ENCODE measurements at places on chromosomes 3 and 15. TPM values are rescaled to one million over a fixed set of nuclear protein-coding genes. Genes with fewer than 3 reads are reported as not detected.

DNA sequence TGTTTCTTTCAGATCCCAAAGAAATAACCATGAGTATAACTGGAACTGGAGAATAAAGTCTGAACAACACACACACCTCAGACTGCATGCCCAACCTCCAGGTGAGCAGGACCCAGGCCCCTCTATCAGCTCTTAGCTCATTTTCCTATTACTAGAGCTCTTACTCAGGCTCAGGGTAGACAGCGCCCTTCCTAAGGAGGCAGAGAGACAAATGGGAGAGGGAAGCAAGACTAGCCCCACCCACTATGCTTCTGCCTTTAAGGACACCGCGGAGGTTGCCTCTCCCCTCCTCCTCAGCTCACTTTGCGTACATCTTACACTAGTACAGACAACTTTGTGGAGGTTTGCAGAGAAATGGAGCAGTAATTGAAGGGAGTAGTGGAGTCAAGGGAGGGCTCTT is 44.0 kb upstream of the GLCE start:
- DNase-seq = no peak

GRCh38 chr3:186268616-186269448 is 93.2 kb downstream of the DGKG start:
- DNase-seq = no peak

Gene PPCDC
- 15.4 TPM for total RNA-seq

- DNase-seq = no peak
Measured at GRCh38 chr3:23668430-23668904, 137.3 kb upstream of the UBE2E1 start.

DNA sequence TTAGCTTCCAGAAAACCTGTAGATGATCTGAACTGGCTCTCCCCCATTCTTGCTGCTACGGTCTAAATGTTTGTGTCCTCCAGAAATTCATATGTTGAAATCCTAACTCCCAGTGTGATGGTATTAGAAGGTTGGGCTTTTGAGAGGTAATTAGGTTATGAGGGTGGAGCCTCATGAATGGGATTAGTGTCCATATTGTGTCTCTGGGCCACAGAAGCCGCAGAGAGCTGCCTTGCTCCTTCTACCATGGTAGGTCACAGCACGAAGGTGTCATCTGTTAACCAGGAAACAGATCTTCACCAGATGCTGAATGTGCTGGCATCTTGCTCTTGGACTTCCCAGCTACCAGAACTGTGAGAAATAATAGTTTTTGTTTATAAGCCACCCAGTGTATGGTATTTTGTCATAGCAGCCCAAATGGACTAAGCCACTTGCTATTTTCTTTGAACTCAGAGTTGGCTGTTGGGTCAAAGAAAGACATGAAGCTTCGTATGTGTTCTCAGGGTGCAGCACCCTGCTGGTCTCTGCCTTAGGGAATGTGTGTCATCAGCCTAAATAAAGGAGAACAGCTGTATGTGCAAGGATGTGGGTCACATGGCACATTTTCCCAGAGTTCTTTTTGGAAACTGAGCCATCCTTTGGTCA is 317.5 kb upstream of the SLCO3A1 start:
- DNase-seq = no peak

Gene UBAP1L
- 5.2 TPM for total RNA-seq

GRCh38 chr3:171802590-171802956 is 7.7 kb downstream of the PLD1 start:
- DNase-seq = no peak

GRCh38 chr3:178538056-178538455 is 1.8 kb downstream of the KCNMB2 start:
- no peak for DNase-seq

DNA sequence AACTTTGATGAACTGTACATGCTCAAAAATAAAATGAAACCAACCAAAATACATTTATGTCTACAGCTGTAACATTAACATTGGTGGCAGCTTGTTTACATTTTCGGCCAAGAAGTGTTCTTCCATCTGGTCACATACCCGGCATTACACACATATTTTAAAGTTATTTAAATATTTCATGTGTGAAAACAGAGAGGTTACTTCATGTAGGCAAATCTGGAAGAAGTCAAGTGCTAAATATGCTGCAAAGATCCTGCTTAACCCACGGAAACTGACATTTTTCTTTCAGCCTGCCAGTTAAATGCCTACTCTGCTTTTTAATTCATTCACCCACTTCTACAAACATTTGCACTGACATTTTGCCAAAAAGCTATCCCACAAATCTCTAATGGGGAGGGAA is 69.7 kb downstream of the MB21D2 start:
- DNase-seq = no peak

DNA sequence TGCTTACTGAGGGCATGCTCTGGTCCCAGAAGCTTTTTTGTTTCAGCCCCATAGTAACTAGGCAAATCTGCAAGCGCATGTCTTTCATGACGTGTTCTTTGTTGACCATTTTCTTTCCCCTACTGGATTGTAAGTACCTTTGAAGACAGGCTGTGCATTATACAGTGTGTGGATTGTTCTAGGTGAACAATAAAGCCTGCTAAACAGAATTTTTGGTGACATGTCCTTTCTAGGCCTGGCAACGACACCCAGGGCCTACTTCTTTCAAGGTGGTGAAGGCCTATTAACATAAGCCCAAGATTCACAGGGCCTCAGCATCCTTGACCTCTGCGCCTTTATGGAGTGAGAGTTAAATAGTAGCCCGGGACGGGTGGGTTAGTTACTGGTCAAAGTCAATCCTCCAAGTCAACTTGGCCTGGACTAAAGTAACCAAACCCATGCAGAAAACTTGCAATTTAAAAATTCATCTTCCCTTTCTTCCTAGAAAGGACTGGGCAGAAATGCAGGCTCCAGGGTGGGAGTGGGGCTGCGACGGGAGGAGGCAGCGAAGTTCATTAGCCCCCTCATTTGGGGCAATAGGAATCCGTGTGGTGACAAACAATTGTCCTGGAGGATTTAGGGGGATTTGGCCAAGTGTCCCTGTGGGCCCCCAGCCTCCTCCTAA is 37.6 kb upstream of the TRIM71 start:
- DNase-seq = no peak

GRCh38 chr3:18027161-18027939 is 284.9 kb upstream of the TBC1D5 start:
- DNase-seq = no peak

- DNase-seq = no peak
Measured at GRCh38 chr15:67785431-67785830, 39.9 kb upstream of the SKOR1 start.

Gene RASGRF1
- not detected for total RNA-seq

Gene GOLGA8O
- total RNA-seq = not detected

DNA sequence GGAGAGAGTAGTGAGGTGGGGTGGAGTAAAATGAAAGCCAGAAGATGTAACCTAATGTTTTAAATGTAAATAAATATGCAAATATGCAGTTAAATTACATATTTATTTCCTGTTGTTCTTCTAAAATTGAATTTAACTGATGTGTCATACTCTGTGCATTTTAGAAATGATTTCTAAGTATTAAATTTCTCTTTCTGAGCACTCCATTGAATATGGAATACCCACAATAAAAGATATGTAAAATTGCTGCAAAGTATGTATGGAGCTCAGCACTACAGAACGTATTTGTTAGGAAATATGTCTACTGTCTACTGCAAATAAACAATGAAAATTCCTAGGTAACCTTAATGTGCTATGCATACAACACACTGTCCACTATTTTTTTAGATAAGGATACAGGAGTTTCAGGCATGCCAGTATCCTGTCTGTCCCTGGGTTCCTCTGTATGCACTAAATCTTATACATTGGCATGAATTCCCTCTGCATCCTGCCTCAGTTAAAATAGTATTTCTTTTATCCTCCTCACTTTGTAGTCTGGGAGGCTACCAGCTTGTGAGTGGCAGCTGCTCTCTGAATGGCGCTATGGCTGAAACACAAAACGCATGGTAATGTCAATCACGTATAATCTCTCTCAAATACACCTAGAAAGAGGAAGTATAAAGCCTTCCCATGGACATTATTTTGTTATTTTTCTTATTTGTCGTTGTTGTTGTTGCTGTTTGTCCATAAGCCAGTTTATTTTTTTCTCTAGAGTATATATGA is 579.5 kb downstream of the PYDC2 start:
- no peak for DNase-seq

DNA sequence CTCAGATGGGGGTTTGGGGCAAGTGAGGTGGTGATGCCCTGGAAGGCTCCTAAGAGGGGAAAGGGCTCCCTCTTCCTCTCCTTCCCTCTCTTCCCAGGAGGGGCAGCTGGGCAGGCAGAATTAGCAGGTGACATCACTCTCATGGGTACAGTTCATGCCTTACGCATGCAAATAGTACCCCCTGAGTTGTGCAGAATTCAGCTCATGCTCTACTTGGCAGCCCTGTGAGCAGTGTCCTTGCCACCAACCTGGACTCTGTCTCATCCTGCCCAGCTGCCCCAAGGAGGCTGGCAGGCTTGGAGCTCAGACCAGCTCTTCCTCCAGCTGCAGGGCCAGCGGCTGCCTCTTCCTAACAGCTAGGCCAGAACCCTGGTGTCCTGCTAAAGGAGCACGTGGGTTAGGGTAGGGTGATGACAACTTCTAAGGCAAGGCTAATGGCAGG is 3.3 kb downstream of the CHAC1 start:
- no peak for DNase-seq

Gene LTK
- 0.24 TPM for total RNA-seq

Gene DAG1
- 25.4 TPM for total RNA-seq

- no peak for DNase-seq
Measured at GRCh38 chr3:157463816-157464215, 27.2 kb downstream of the PTX3 start.

DNA sequence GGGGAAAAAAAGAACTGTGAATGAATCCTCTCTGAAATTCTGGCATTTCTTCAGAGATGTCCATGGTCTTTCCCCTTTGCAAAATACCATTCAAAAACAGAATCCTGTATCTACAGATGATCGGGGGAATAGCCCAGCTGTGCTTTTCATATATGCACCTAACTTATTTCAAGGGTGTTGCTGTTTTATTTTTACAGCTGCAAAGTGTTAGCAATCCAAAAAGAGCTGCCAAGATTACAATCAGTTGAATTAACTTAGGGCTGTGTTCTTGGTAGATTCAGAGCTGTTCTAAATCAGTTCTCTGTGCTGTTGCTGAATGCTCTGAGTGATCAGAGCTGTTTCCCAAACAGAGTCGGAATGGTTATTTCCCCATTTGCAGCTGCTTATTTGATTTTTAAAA is 175.7 kb upstream of the SEMA6D start:
- no peak for DNase-seq

Gene TGM5
- not detected for total RNA-seq

Gene HYKK
- 0.76 TPM for total RNA-seq

- DNase-seq = no peak
Measured at GRCh38 chr3:173943264-173943663, 545.7 kb downstream of the NLGN1 start.

Measured in activated T-cell treated with anti-CD3 and anti-CD28 coated beads, Interleukin-2, amount 50 U/mL, for 4 hours (primary cell).